ENCODE measurements at places on chromosomes 6 and 20.

DNA sequence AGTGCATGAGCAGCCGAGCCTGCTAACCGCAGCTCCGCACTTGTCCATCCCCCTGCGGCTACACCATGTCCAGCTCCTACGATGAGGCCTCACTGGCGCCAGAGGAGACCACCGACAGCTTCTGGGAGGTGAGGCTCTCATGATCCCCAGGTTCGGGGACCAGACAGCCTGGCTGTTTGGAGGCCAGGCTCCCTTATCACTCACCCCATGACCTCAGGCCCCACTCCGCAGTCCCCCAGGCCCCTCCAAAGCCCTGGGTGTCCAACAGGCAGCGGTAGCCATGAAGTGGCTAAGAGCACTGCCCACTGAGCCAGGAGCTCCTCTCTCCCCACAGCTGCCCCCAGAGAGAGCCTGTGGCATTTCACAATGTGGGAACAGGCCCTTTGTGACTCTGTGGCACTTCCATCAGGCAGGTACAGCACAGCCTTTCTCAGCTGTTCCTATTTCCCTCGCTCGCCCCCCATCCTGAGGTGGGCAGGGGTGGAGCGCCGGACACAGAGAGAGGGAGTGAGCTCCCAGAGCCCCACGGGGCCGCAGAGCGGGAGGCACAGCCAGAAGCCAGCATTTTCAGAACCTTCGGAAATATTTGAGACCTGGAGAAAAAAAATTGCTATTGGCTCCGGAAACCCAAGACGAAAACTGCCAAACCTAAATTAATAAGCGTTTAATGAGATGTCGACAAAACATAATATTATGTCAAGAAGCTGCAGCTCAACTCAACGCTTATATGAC is 29.7 kb downstream of the SPDEF start:
- no peak for DNase-seq

DNA sequence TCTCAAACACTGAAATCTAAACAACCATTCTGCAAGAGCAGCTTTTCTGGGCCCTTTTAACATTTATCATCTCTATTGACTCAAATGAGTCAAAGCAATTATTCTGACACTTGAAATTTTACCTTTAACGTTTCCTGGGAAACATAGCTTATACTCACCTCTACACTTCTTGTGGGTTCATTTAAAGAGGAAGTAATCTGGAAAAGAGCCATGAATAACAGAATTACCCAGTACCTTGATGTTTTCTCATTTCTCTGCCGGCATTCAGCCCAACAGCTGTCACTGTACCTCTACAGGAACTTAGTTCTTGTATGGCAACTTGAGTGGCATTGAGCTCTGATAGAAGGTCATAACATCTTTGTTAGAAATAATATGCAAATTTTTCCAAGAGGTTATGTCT is 272.2 kb downstream of the KCNQ5 start:
- no peak for DNase-seq

GRCh38 chr6:6217855-6218758 is 102.4 kb downstream of the F13A1 start:
- DNase-seq, result no peak

DNA sequence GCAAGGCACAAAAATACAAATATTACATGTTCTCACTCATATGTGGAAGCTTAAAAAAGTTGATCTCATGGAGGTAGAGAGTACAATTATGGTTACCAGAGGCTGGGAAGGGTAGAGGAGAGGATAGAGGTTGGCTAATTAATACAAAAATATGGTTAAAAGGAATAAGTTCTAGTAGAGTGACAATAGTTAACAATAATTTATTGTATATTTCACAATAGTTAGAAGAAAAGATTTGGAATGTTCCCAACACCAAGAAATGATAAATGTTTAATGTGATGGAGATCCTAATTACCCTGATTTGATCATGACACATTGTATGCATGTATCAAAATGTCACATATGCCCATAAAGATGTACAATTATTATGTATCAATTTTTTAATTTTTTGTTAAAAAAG is 1.8 kb downstream of the ALDH8A1 start:
- DNase-seq, result no peak

- DNase-seq, result no peak
Observed at GRCh38 chr6:21519642-21520041, 73.9 kb upstream of the SOX4 start.

GRCh38 chr6:142861711-142862110 is 83.3 kb downstream of the HIVEP2 start:
- peak; percentile 72 for DNase-seq

- peak; percentile 70 for DNase-seq
Observed at GRCh38 chr6:31651602-31652191, 764 bp downstream of the BAG6 start.

GRCh38 chr6:147255948-147256674 is 51.9 kb downstream of the STXBP5 start:
- no peak for DNase-seq

- DNase-seq, result no peak
Observed at GRCh38 chr6:107179004-107179403, 63.7 kb upstream of the BEND3 start.

- DNase-seq, result no peak
Observed at GRCh38 chr6:135266675-135267074, 85.6 kb downstream of the MYB start.

DNA sequence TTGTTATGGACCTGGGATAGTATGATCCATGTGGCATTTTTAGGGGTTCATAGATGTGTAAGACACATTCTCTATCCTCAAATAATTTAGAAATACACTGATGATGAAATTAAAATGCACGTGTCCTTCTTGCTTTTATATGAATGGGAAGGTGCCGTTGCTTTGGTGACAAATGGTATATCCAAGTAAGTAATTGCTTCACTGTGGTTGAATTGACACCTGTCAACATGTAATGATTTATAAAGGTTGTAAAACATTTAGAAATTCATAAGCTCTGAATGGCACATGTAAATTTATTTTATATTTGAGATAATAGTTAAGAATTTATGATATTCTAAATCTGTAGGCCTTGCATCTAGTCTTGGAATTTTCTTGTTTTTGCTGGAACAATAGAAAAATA is 227.0 kb downstream of the PHACTR1 start:
- DNase-seq, result no peak
